ENCODE measurements at places on chromosomes 5 and 9. TPM values are rescaled to one million over a fixed set of nuclear protein-coding genes. Genes with fewer than 3 reads are reported as not detected.

The MACIR gene
- total RNA-seq, result 72.4 TPM

The PCDHGA7 gene
- 8.6 TPM for total RNA-seq

The ABCA2 gene
- total RNA-seq, result 125 TPM

The EPB41L4B gene
- 159 TPM for total RNA-seq

The HARS1 gene
- total RNA-seq, result 44.0 TPM

GRCh38 chr9:33109850-33110595 lies 33.5 kb upstream of the SMU1 start:
- H3K4me1 ChIP-seq, result no peaks in the 10 kb centered on the region
- H3K27ac ChIP-seq, result no peak overlapping the region
- no peak for DNase-seq
- peaks cover 6% of the 10 kb centered on the region for H3K36me3 ChIP-seq
- no peaks in the 10 kb centered on the region for H3K27me3 ChIP-seq
- H3K4me3 ChIP-seq, result no peak overlapping the region

DNA sequence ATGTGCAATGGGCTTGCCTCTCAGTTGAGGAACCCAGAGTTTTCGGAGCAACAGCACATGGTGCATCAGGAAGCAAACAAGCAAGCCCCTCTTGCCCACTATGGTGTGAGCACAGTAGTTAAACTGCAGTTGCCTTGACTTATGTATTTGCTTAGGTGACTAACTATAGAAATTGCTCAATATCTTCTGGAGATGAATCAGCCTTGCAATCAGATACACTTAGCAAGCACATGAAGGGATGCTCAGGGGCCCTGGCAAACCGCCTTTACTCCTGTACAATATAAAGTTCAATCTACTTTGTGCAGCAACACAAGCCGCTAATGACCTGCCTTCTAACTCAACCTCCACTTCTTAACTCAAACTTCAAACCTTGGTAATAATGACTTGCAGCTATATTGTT lies 581.7 kb upstream of the RIOK2 start:
- H3K4me1 ChIP-seq, result no peaks in the 10 kb centered on the region
- H3K27me3 ChIP-seq, result no peaks in the 10 kb centered on the region
- H3K4me3 ChIP-seq, result no peak overlapping the region
- DNase-seq, result no peak
- H3K27ac ChIP-seq, result no peak overlapping the region
